Stimulated activated memory B cell treated with anti-CD40 and anti-IgM and Interleukin-4, amounts not matched to agents 10 μg/mL and 1 μg/mL and 100 μg/mL, for 72 hours (primary cell): ENCODE measurements at places on chromosomes 12 and 14.
A peak's percentile ranks its signal among the peaks of the same experiment; 100 is the strongest.

DNA sequence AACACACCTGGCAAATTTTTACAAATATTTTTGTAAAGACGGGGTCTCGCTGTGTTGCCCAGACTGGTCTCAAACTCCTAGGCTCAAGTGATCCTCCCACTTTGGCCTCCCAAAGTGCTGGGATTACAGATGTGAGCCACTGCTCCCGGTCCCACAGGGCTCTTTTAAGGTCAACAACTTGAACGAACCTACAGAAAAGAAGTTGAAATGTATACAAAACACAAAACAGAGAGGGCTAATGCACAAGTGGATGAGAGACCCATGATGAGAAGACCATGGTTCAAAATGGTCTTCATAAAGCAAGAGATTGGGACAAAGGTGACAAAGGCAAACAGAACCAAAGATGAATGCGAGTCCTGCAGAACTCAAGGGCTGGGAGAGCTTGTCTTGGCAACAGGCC is 91.4 kb downstream of the CALM1 start:
- H3K27me3 ChIP-seq, result peaks cover 26% of the 10 kb centered on the region
- no peak overlapping the region for H3K4me3 ChIP-seq
- no peaks in the 10 kb centered on the region for H3K4me1 ChIP-seq

DNA sequence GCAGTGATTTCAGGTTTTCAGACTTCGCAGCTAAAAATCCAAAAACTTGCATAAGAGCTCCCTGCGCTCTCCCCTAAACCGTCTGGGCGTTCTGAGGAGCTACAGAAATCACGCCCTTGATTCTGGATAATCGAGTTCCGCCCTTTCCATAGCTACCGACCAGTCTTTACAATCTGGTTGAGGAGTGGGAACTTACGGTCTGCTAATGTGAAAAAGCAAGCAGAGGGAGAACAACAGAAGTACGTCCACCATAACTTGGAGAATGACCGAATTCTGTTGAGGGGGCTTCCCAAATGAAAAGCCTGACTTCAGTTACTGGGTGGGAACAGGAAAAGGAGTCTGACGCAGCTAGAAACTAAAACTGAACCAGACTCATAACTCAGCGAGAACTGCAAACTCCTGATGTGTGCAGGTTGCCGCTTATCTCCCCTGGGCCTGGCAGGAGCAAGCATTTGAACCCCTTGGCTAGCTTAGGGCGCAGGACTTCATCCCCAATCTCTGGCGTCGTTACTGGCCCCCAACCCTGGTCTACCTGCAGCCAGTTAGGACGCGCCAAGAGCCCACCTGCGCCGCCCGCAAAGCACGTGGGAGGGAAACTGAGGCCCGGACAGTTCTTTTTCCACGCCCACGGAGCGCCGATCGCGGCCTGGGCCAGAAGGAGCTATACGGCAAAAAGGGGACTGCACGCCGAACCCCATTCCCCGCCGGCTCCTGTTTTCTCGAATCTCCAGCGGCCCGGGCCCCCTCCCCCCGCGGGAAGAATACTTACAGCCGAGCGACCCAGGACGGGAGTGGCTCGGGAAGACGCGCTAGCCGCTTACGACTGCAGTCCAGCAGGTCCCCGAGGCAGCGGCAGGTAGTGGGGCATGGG is 838 bp downstream of the LRIG3 start:
- peak overlapping the region; percentile 69 for H3K4me3 ChIP-seq
- no peak for ATAC-seq
- no peaks in the 10 kb centered on the region for H3K4me1 ChIP-seq
- H3K27me3 ChIP-seq, result peaks cover 43% of the 10 kb centered on the region
- no peaks in the 10 kb centered on the region for H3K36me3 ChIP-seq
- H3K27ac ChIP-seq, result no peak overlapping the region

DNA sequence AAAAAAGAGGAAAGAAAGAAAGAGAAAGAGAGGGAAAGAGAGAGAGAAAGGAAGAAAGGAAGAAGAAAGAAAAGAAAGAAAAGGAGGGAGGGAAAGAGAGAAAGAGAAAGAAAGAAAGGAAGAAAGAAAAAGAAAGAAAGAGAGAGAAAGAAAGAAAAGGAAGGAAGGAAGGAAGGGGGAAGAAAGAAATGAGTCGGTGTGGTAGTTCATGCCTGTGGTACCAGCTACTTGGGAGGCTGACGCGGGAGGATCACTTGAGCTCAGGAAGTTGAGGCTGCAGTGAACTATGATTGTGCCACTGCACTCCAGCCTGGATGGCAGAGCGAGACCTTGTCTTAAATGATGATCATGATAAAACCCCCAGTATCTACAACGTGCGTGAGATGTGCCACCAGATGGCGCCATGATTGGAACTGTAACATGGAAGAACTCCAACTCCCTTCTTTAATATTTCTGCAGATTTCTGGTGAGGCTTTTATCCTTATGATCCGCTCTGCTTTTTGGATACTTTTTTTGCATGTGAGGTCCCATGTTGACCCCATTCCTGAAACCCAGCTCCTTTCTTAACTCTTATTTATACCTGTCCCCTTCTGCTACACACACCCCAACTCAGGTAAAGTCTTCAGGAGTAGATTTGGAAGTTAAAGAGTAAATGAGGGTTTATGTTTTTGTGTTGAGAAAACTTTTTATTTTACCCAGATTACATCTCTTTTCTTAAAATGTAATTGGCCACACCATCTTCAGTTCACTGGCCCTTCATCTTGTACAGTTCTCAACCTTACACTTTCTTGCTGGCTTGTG is 25.6 kb downstream of the RNASE10 start:
- peaks cover 11% of the 10 kb centered on the region for H3K4me1 ChIP-seq
- ATAC-seq, result peak; percentile 67
- H3K4me3 ChIP-seq, result peak overlapping the region; percentile 1
- H3K36me3 ChIP-seq, result no peaks in the 10 kb centered on the region

DNA sequence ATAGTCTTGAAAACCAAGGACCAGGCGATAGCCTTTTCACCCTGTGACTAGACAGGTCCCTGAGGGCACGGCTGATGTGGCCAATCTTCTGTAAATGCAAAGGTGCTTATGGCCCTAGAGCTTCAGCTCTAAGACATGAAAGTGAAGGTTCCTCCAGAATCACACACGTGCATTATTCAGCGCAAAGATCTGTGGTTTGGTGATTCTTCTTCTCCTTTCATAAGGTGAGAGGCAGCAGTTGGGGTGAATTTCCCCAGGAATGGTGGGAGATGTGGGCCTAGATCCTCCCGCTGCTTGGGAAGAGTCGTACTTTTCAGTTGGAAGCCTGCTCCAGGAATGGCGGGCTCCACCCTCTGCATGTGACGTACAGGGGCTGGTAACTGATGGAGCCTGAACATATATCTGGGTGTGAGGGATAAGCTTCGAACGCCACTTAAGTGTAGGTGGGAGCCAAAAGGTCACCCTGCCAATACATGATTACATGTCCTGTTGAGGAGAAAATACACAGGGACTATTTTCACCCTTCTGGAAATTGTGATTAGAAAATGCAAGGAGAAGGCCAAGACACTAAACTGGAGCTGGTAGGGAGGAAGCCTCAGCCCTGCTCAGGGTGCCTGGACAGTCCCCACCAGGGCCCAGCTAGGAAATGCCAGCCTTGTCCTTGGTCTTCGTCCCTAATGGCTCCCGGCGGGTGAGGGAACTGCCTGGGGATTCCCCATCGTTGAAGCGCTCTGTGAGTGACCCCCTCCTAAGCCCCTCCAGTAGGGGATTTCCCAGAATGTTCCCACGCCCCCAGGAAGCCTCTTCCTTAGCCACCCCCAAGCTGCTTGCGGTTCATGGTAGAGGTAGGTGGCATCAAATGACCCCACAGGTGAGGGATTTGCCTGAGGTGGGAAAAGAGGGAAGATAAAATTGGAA is 17.6 kb downstream of the BATF start:
- peaks cover 60% of the 10 kb centered on the region for H3K4me1 ChIP-seq
- peak; percentile 87 for ATAC-seq
- H3K4me3 ChIP-seq, result peak overlapping the region; percentile 60
- peak overlapping the region; percentile 89 for H3K27ac ChIP-seq
- H3K27me3 ChIP-seq, result no peaks in the 10 kb centered on the region
- H3K36me3 ChIP-seq, result peaks cover 33% of the 10 kb centered on the region

- H3K4me3 ChIP-seq, result no peak overlapping the region
- H3K4me1 ChIP-seq, result no peaks in the 10 kb centered on the region
- H3K36me3 ChIP-seq, result no peaks in the 10 kb centered on the region
- H3K27me3 ChIP-seq, result no peaks in the 10 kb centered on the region
Measured at GRCh38 chr14:45426685-45427282, 173.8 kb upstream of the MIS18BP1 start.

DNA sequence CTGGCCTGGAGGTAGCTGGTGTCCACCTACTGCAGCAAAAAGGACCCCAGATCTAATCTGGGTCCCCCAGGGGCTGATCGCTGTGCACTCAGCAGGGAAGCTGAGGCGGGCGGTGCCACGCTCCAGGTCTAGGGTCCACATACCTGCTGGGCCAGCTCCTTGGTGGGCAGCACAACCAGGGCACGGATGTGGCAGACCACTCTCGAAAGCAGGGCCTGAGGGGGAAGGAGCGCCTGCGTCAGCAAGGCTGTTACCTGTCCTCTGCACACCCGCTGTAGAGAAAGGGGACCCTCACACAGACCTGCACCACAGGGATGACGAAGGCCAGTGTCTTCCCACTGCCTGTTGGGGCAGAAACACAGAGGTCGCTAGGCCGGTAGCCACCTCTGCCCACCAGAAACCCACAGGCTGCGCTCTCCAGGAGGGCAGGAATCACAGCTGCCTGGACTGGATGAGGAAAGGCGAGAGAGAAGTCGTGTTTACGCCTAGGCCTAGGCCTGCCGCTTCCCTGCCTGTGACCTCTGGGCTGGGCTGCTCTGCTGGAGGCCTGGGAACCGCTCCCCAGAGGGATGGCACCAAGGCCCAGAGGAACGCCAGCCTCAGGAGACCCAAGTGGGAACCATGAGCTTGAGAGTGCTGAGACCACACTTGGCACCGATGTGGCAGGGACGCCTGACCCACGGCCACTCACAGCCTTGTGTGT is 2.0 kb downstream of the DDX51 start:
- H3K36me3 ChIP-seq, result peaks cover 21% of the 10 kb centered on the region
- peaks cover 42% of the 10 kb centered on the region for H3K4me1 ChIP-seq
- no peak for ATAC-seq
- peak overlapping the region; percentile 90 for H3K27ac ChIP-seq
